ENCODE measurements at places on chromosomes 7 and 10. TPM values are rescaled to one million over a fixed set of nuclear protein-coding genes. Genes with fewer than 3 reads are reported as not detected.

GRCh38 chr10:96168546-96168945, 38.4 kb downstream of the ZNF518A start:
- no peak overlapping the region for H3K4me3 ChIP-seq
- no peaks in the 10 kb centered on the region for H3K36me3 ChIP-seq
- no peaks in the 10 kb centered on the region for H3K27me3 ChIP-seq
- no peak overlapping the region for H3K27ac ChIP-seq
- H3K4me1 ChIP-seq, result no peaks in the 10 kb centered on the region

GRCh38 chr10:124728071-124728829, 15.9 kb downstream of the FAM53B start:
- peak overlapping the region; percentile 93 for H3K27ac ChIP-seq
- no peak overlapping the region for H3K4me3 ChIP-seq
- H3K27me3 ChIP-seq, result no peaks in the 10 kb centered on the region
- H3K4me1 ChIP-seq, result peaks cover 97% of the 10 kb centered on the region
- DNase-seq, result peak; percentile 70
- H3K36me3 ChIP-seq, result peaks cover 37% of the 10 kb centered on the region

ANKRD61 gene
- not detected for total RNA-seq

DNA sequence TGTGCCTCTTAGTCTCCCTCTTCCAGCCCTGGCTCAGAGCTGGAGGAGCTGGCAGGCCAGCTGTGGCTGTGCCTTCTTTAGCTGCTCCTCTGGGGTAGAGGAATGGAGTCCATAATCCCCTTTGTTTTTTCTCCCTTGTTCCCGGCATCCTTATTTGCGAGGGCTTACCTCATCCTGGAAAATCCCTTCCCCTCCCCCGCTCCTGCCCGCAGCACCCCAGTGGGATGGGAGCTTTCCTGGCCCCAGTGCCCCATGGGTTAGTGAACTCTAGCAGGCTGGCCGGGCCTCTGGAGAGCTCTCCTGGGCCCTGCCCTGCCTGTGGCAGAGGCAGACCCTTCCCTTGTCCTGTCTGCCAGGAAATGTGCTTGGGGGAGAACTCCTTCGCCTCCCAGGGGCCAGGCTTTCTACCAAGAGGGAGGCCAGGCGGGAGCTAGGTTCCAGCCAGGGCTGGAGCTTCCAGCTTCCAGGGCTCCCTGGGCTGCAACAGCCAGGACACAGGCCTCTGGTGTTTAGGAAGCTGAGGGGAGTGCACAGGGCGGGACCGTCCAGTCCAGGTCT, 16.5 kb upstream of the TRIM8 start:
- no peak overlapping the region for H3K4me3 ChIP-seq
- H3K4me1 ChIP-seq, result peaks cover 4% of the 10 kb centered on the region
- H3K27me3 ChIP-seq, result no peaks in the 10 kb centered on the region
- peaks cover 9% of the 10 kb centered on the region for H3K36me3 ChIP-seq

DNA sequence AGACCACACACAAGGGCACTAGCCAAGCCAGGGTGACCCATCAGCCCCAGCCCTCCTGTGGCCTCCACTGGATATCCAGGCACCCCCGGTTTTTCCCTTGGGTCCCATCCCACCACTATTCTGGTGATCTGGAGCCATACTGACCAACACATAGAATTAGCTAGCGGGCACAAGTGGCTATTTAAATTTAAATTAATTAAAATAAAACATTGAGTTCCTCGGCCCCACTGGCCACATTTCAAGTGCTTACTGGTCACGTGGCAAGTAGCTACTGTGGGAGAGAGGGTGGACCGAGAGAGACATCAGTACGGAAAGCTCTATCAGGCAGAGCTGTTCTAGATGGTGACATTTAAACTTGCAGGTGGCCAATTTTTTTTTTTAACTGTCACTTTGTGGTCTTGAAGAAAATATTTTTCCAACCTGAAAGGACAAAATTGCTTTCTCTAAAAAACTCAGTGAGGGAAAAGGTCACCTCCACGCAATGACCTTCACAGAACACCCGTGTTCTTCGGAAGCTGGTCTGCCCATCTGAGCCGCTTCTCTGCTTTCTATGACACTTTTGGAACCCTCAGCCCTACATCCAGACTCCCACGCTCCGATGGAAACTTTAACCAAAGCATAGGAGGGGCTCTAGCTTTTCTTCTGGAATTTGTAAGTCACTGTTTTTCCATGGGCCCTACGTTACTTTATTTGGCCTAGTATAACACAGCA, 30.0 kb downstream of the HIPK2 start:
- DNase-seq, result no peak
- no peak overlapping the region for H3K27ac ChIP-seq
- no peaks in the 10 kb centered on the region for H3K27me3 ChIP-seq
- no peaks in the 10 kb centered on the region for H3K4me1 ChIP-seq

GRCh38 chr10:69494626-69495558, 43.6 kb downstream of the TSPAN15 start:
- no peaks in the 10 kb centered on the region for H3K4me1 ChIP-seq
- H3K4me3 ChIP-seq, result no peak overlapping the region
- H3K36me3 ChIP-seq, result no peaks in the 10 kb centered on the region
- H3K27ac ChIP-seq, result no peak overlapping the region

- H3K27me3 ChIP-seq, result no peaks in the 10 kb centered on the region
- H3K27ac ChIP-seq, result peak overlapping the region; percentile 50
- peaks cover 12% of the 10 kb centered on the region for H3K4me1 ChIP-seq
- H3K4me3 ChIP-seq, result peak overlapping the region; percentile 71
Observed at GRCh38 chr7:151631570-151631952, 111.9 kb upstream of the RHEB start.

DNA sequence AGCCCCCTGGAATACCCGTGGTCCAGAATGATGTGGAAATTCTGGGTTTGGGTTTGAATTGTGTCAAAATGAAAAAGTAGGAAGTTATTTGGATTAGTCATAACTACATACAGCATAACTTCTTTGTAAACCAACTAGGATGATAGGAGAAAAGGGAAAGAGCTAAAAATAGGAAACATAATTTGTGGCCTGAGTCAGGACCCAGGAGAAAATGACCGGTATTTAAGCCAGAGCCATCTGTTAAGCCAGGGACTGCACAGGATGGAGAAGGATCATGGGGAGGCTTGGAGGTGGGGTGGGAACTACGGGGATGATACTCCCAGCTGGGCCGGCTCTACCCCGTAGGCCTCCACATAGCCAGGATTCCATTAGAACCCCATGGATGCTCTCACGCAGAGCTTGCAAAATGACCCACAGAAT, 98.6 kb downstream of the MYOF start:
- peaks cover 2% of the 10 kb centered on the region for H3K27me3 ChIP-seq
- H3K36me3 ChIP-seq, result no peaks in the 10 kb centered on the region
- DNase-seq, result no peak
- no peak overlapping the region for H3K4me3 ChIP-seq

DNA sequence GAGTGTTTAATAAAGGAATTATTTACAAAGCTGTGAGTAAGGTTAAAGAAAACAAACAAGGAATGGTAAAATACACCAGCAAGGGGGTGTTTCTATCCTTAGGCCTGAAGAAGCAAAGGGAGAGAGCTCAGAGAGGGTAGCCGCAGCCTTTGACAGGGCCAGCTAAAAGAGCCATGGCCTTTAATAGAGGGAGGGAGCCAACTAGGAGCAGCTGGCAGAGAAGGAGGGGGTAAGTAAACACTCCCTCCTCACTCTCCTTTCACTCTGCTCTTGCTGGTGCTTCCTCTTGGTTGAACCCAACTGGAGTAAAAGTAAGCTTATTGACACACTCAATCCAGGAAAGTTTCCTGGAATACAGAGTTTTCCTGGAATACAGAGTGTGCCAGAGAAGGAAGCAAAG, 87.5 kb downstream of the CH25H start:
- H3K4me3 ChIP-seq, result no peak overlapping the region
- H3K36me3 ChIP-seq, result no peaks in the 10 kb centered on the region
- H3K27ac ChIP-seq, result no peak overlapping the region
- no peak for DNase-seq
- no peaks in the 10 kb centered on the region for H3K27me3 ChIP-seq

CDH23 gene
- total RNA-seq, result 0.37 TPM

DNA sequence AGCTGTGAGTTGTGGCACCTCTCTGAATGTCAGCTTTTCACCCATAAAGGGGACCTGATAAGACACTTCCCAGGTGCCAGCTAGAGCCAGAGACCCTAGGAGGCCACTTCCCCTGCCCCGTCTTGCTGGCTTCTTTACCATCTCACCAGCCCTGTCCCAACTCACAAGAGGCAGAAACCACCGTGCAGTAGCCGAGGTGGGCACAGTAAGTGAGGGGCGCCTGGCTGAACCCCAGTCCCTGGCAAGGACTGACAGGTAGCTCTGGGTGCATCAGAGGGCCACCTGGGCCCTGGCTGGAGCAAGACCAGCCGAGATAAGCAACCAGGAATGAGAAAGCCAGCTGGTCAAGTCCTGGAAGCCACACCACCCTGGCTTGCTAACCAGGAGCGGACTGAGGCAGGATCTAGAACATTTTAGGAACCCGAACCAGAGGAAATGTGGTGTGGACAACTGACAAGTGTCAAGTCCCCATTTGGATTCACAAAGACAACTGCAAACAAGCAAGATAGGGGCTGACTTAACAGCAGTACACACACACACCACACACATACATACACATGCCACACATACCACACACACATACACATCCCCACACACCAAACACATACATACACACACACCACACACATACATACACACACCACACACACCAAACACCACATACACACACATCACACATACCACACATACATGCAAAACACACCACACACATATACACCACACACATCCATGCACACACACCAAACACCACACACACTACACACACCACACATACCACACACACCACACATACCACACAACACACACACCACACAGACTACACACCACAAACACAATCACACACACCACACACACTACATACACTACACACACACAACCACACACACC, 20.8 kb downstream of the OGDHL start:
- no peaks in the 10 kb centered on the region for H3K27me3 ChIP-seq
- no peaks in the 10 kb centered on the region for H3K4me1 ChIP-seq
- DNase-seq, result no peak
- H3K27ac ChIP-seq, result no peak overlapping the region

DNA sequence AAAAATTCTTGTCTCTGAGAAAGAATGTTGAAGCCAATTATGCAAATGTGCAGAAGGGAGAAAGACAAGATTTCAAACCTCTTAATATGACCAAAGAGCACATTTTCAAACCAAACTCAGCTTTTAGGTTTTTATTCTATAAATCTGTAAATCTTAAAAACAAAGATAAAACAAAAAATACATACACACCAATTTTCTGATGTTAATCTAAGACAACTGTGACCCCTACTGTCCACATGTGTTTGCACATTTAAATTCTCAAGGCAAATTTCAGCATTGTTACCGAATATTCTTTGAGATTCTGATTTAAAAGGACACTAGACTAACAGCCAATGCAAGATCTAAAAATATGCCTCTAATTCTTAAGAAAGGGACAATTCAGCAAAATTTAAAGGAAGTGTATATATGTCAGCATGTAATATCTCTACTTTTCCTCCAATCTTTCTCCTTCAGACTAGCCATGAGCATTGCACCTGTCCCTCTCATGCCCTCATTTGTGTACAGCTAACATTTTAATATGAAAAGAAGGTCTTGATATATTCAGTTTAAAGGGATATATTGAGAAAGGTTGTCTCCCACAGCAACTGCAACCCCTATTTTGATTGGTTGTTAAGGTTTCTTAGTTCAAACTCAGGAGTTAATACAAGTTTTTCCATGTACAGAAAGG, 417.9 kb downstream of the IPMK start:
- no peak overlapping the region for H3K27ac ChIP-seq
- no peak overlapping the region for H3K4me3 ChIP-seq
- H3K36me3 ChIP-seq, result no peaks in the 10 kb centered on the region
- no peak for DNase-seq

DNA sequence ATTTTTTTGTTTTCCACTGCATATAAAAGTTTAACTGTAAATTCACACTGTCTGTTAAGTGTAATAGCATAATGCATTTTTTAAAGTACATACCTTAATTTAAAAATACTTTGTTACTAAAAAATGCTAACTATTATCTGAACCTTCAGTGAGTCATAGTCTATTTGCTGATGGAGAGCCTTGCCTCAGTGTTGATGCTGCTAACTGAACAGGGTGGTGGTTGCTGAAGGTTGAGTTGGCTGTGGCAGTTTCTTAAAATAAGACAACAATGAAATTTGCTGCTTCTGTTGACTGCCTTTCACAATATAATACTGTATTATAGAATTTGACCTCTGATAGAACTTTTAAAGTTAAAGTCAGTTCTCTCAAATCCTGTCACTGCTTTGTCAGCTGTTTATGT, 72.3 kb upstream of the GATAD1 start:
- H3K4me3 ChIP-seq, result no peak overlapping the region
- H3K27ac ChIP-seq, result no peak overlapping the region
- peaks cover 5% of the 10 kb centered on the region for H3K36me3 ChIP-seq
- H3K27me3 ChIP-seq, result no peaks in the 10 kb centered on the region
- H3K4me1 ChIP-seq, result no peaks in the 10 kb centered on the region

- no peaks in the 10 kb centered on the region for H3K36me3 ChIP-seq
- no peak overlapping the region for H3K27ac ChIP-seq
- H3K4me1 ChIP-seq, result no peaks in the 10 kb centered on the region
- no peak overlapping the region for H3K4me3 ChIP-seq
- DNase-seq, result no peak
- peaks cover 2% of the 10 kb centered on the region for H3K27me3 ChIP-seq
Observed at GRCh38 chr10:77398558-77398957, 239.1 kb downstream of the KCNMA1 start.

GRCh38 chr7:71682841-71683781, 551.2 kb downstream of the GALNT17 start:
- no peaks in the 10 kb centered on the region for H3K4me1 ChIP-seq
- H3K27ac ChIP-seq, result no peak overlapping the region
- DNase-seq, result no peak
- no peak overlapping the region for H3K4me3 ChIP-seq
- no peaks in the 10 kb centered on the region for H3K36me3 ChIP-seq
- no peaks in the 10 kb centered on the region for H3K27me3 ChIP-seq

DNA sequence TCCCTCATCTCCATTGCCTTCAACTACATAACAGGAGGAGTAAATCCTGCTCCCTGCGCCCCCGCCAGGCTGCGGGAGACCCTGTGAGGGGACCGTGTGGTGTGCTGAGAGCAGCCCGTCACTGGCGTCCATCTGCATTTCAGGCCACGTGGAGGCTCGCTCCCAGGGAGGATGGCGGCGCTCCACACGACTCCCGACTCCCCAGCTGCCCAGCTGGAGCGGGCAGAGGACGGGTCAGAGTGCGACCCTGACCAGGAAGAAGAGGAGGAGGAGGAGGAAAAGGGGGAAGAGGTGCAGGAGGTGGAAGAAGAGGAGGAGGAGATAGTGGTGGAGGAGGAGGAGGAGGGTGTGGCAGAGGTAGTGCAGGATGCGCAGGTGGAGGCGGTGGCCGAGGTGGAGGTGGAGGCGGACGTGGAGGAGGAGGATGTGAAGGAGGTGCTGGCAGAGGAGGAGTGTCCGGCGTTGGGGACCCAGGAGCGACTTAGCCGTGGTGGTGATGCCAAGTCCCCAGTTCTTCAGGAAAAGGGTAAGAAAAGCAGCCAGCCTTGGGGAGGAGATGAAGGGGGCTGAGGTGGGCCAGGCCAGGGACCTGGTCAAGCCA, 5.2 kb downstream of the ZNF316 start:
- no peaks in the 10 kb centered on the region for H3K27me3 ChIP-seq
- DNase-seq, result no peak
- H3K36me3 ChIP-seq, result peaks cover 1% of the 10 kb centered on the region
- peaks cover 9% of the 10 kb centered on the region for H3K4me1 ChIP-seq
- no peak overlapping the region for H3K4me3 ChIP-seq
- H3K27ac ChIP-seq, result no peak overlapping the region

GRCh38 chr10:94443549-94443948, 41.2 kb downstream of the TBC1D12 start:
- no peak for DNase-seq
- H3K27me3 ChIP-seq, result no peaks in the 10 kb centered on the region
- H3K27ac ChIP-seq, result no peak overlapping the region
